ENCODE measurements at places on chromosomes 5 and 9.

DNA sequence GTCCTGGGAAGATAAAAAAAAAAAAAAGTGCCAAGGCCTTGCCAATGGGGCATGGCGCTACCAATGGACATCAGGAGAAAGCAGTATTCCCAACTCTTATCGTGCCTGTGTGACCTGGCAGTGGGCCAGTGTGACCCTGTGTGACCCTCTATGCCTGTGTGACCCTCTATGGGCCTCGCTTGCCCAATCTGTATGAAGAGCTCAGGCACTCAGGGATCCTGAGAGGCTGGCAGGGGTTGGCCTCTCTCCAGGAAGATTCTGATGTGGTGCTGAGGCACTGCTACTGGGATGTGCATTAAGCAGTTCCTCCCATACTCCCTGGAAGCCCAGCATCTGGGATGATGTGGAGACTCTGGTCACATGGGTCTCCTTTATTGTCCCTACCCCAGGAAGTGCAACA, 179.2 kb downstream of the MACROH2A1 start:
- DNase-seq = no peak

GRCh38 chr9:137375321-137376058, 47.5 kb downstream of the EXD3 start:
- DNase-seq = no peak

GRCh38 chr5:177996660-177997318, 747 bp upstream of the PROP1 start:
- no peak for DNase-seq

DNA sequence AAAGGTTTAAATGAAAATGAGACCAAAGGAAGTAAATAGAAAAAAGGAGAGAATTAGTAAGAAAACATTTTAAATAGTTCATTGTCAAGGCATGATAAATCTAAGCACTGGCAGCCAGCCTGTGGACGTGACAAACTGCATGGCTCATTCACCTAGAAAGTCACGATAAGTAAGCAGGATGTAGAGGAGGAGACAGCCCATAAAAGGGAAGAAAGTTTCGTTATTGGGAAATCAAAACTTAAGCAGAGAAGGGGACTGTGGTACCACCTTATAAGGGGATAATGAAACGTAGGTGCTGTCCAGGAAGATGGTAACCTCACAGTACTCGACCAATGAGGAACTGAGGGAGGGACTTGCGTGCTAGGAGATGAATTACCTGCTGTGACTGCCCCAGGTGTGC, 494.5 kb upstream of the GRAMD2B start:
- no peak for DNase-seq

DNA sequence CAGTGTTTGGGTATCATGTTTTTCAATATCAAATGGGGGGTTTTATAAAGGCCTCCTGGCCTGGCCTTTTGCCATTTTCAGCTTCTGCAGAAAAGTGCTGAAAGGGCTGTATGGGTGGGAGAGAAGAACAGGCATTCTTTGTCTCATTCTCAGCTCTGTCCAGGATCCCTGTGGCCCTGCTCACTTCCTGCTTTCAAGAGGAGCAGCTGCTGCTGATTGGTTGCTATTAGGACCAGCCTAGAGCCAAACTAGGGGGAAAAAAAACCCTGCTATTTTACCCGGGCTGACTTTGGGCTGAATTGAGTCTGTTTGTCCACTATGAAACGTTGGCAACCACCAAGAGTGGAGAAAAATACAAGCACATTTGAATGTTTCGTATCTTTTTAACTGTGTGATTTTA, 117.1 kb downstream of the CMYA5 start:
- peak; percentile 39 for DNase-seq

DNA sequence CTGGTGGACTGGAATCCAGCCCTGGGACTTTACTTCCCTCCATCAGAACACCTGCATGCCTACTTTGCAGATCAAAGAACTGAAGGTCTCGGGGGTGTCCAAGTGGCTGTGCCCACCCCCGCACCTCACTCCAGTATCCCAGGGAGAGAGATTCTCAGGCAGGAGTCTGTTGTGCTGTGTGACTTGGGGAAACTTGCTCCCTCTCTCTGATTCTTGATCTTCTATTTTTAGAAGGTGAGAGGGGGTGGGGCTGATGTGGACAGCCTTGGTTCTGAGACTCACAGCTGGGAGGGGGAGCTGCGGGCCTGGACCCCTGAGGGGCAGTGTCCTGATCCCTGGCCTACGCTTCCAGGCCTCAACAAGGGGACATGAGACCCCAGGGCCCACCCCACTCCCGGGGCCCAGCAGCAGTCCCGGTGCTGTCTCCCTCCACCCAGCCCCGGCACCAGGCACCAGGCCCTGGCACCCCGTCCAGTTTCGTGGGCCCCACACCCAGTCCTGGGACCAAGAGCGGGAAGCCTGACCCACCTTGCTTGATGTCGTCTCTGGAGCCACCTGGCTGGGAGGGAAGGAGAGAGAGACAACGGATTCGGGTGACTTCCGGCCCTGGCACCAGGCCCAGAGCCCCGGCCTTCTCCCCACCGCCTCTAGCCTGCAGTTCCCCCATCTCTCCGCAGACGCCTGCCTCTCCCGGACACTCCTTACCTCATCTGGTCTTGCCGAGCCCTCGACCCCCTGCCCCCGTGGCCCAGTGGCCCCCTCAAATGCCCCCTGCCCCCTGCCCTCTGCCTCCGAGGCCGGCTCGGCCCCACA, 74.0 kb upstream of the SPTLC1 start:
- DNase-seq = no peak

DNA sequence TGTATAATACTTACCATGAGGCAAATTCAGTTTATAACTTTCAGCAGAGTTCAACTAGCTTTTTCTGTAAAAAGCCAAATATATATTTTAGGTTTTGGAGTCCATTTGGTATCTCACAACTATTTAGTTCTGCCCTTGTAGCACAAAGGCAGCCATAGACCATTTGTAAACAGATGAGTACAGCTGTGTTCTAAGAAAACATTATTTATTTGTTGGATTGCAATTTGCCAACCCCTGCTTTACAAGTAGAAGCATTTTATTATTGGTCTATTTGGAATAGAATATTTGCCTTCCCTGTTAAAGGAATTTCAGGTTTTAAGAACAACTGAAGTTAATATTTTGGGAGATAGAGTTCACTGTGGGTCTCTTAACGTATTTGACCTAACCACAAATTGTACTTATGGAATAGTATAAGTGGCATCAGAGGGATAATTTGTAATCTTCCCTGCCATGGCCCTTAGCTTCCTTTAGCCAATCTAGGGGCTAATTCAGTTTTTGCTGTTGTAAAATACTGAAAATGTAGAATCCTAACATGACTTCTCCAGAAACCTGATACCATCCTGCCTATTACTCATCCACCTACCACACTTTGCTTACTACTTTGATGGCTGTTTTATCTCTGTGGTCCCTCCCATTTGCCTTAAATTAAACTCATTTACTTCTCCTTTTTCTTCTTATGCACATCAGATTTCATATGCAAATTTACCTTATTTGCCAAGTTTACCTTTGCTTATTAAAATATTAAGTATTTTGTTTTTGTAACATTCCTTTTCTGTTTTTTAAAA, 109.2 kb downstream of the DMXL1 start:
- DNase-seq = peak; percentile 22

DNA sequence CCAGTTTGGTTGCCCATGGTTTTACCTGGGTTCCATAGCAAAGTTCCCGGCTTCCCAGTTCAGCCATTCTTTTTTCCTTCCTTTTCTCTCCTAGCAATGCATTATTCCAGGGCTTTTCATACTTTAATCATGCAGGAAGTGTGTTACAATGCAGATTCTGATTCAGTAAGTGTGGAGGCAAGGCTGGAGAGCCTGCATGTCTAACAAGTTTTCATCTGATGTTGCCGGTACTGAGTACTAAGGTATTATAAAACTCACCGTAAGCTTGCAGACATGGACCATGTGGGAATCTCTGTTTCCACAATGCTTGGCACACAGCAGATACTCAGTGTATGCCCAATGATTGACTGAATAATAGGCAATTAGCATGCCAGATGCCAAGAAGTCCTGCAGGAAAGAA, 102.9 kb upstream of the SHB start:
- no peak for DNase-seq

- DNase-seq = no peak
Measured at GRCh38 chr5:2817031-2817603, 65.6 kb upstream of the IRX2 start.

GRCh38 chr9:129306318-129306973, 128.4 kb upstream of the IER5L start:
- no peak for DNase-seq

GRCh38 chr5:148808864-148809642, 17.4 kb upstream of the ADRB2 start:
- peak; percentile 62 for DNase-seq
